Choroid plexus epithelial cell (primary cell): ENCODE measurements at places on chromosomes 2 and 18.

- DNase-seq: no peak
Measured at GRCh38 chr2:166184789-166185188, 57.0 kb upstream of the SCN1A start.

- no peak for DNase-seq
Measured at GRCh38 chr2:157759855-157760254, 116.3 kb downstream of the ACVR1 start.

- DNase-seq: peak; percentile 5
Measured at GRCh38 chr18:77249569-77250500, at the start of gene GALR1. Gene GALR1 (plus strand): TSS chr18:77249848. CDS start chr18:77250549, 701 bp downstream.

DNA sequence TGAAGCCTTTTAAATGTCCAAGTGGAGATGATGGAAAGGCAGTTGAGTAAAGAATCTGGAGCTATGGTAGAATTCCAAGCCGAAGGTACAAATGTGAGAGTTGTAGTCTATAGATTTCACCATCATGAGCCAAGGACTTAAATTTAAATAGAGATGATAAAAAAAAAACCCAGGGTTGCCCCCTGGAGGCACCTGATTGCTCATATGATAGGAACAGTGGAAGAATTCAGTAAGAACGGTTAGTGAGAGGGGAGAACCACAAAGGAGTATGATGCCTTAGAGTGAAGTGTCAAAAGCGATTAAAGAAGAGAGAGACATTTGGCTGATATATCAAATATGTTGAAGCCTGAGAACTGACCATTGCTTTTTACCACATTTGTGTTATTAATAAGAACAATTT lies 11.9 kb downstream of the NYAP2 start:
- no peak for DNase-seq

GRCh38 chr2:165634855-165635254 lies 159.2 kb downstream of the GALNT3 start:
- DNase-seq: peak; percentile 93

DNA sequence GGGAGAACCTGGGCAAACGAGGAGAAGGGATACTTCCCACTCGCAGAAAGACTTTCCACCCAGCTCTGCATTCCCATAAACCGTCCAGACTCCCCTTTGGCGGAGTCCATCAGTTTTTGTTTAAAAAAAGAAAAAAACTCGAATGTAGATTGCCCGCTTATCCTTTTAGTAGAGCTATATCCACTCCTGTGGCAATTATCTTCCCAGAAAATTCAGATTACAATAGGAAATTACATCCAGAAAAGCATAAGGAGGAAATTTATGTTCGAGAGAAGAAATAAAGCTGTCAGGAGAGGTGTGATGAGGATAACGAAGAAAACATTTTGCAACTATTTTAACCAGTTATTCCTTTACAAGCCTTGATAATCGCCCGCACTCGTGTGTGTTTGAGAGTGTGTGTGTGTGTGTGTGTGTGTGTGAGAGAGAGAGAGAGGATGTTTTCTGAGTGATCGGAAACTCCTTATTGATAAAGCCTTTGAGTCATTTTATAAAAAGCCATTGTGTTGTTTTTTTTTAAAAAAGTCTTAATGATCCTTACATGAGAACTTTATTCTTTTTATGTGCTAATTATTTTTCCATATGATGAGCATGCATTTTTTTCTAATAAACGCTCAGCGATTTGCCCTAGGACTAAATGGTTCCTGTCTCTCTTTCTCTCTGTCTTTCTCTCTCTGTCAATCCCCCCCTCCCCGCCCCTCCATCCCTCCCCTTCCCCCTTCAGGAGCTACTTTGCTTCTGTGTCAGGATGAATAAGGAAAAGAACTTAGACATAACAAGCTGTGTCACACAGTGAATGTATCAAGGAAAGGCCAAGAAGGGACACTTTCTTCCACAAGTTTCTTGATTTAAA lies 1.1 kb upstream of the PPP3R1 start:
- no peak for DNase-seq

DNA sequence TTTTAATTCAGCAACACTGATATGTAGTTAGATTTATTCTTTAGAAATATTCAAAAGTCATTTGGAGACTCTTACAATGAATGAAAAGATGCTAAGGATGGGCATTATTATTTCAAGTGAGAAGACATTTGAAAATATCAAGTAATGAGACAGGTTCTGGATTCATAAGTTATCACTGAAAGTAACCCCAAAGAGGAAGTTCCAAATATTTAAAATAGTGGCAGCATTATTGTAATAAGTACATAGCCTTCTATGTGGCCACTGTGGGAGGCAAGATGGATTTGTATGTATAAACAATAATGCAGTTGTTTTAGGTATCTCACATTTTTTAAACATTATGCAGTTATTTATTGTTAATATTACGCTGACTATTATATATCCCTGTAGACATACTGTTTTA lies 29.7 kb downstream of the ZC3H6 start:
- DNase-seq: no peak

DNA sequence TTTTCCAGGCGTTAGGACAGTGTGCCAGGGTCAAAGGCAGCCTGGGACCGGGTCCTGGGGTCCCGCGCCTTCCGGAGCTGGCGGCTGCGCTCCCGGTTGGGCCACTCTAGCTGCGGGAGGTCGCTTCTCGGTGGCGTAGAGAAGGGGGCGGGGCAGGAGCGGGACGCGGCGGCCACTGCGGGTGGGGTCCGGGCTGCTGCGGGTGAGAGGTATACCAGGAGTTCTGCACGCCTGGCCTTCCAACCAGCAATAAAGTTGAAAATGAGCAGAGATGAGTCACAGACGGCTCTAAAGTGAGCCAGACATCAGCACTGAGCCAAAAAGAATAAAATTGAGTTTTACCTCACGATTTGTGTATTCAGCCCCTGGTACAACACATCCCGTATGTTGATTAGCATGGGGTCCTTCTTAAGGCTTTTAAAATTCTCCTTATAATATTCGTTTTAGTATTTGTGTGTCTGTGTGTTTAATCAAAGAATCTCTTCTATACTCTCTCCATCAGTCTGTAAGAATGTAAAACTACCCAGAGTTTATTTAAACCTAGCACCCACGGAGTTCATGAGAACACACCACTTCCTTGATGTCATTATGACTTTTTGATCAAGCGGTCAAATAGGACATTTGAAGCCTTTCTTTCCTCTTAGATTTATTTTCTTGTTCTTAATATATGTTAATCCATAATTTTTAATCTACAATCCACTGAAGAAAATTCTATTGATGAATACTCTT lies at the start of gene C1GALT1C1L:
Gene C1GALT1C1L (minus strand): TSS at position 108 of the 729 bp plus-strand sequence. CDS start 107 bp downstream, at position 1.
- peak; percentile 59 for DNase-seq

- DNase-seq: no peak
Measured at GRCh38 chr18:62209046-62209445, 22.0 kb downstream of the RELCH start.

DNA sequence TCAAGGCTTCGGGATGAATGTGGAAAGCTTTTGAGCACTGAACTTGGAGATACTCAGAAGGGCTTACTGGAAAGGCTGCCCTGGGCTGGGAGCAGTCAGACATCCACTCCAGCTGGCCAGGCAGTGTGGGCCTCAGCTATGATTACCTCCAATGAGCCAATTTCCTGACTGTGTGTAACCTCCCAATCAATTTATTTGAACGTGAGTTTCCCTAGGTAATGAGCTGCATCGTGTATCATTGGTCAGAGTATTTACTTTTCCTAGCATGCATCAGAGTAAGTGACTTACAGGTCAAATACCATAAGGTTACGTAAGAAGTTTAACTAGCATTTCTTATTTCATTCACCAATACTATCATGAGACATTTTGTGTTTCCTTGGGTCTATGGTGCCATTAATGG lies 11.0 kb upstream of the CTAGE1 start:
- DNase-seq: peak; percentile 43

DNA sequence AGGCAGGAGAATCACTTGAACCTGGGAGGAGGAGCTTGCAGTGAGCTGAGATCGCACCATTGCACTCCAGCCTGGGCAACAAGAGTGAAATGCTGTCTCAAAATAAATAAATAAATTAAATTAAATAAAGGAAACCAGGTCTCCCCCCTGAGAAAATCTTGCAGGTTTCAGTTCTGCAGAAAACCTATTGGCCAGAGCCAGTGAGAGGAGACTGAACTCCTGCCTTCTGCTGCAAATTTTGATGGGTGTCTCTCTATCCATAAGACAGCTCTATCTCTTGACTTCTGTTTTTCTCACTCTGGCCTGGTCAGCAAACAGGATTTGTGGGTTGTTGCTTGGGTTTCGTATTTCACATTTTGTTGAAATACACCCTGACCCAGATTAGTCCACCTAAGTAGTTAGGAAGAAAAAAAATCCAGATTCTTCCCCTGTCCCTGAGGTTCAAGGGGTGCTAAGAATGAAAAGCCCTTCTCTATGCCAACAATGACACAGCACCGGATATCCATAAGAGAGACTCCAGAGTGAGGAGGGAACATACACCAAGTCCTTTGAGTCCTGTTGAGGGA lies 86.7 kb upstream of the MAP4K4 start:
- DNase-seq: peak; percentile 26

GRCh38 chr2:170925923-170926322 lies 3.1 kb upstream of the GORASP2 start:
- DNase-seq: no peak

DNA sequence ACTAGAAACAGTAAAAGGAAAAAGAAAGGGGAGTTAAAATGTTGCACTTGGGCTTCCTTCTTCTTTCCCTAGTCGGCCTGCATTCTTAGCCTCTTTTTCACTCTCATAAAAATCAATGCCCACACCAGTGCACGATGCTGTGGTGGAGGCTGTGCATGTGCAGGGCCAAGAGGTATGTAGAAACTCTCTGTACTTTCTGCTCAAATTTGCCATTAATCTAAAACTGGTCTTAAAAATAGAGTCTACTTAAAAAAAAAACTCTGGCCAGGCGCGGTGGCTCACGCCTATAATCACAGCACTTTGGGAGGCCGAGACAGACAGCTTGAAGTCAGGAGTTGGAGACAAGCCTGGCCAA lies 11.1 kb downstream of the TRAPPC8 start:
- DNase-seq: peak; percentile 27

- DNase-seq: no peak
Measured at GRCh38 chr18:48745293-48745692, 205.5 kb downstream of the SMAD7 start.

DNA sequence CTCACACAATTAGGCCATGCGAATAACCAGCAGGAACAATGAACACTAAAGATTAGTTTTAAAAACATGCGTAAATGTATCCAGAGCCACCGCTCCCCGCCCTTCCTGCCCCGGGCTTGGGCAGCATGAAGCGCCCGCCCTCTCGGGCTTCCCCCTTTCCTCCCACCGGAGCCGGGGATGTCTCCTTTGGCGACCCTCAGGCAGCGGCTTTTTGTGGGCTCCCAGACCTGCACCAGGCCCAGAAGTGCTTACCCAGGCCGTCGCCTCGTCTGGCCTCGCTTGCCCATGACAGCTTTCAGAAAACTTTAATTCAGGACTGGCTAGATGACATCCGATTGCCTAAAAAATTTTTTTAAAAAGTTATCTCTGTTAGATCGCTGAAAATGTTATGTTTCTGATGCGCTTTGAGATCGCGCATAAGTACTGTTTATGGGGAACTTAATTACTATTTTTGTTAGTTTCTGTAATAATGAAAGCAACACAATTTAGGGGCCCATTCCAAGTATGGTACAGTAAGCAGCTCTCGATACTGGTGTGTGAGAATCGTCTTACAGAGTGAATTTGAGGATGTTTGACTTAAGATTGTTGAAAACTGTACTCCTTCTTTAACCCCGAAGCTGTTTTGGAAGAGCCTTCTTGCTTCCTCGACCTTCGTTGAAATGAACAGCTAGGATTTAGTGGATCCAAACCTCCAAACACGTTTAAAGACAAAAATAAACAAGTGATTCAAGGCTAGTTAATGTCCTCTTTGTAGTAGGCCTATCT lies 1.1 kb downstream of the MAP3K20 start:
- DNase-seq: peak; percentile 63

GRCh38 chr2:173631127-173631460 lies 276.4 kb downstream of the CDCA7 start:
- peak; percentile 43 for DNase-seq

DNA sequence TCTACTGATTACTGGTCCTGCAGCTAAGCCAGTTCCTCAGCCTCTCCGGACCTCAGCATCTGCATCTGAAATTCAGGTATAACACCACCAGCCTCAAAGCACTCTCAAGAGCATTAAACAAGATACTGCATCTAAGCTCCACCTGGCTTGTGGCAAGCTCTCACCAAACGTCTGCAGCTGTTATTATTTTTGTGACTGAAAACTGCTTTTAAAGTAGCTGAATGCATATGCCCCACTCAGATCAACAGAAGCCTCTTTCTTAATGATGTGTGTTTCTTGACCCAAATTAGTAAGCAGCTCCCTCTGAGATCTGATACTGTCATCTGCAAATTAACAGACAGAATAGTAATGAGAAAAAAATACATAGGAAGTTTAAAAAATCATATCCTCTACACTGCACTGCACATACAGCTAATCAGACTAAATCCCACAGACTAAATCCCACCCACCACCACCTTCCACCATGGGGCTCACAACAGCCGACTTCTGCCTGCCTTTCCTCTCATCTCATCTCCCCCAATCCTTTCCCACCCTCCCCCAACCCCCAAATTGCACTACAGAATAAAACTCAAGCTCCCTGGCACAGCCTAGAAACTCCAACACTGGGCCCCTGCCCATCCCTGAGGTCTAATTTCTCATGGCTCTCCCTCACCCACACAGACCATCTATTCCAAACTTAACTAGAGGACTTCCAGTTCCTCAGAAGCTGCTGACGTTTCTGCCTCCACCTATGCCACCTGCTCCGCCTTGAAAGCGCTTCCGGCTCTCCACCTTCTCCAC lies 52.9 kb downstream of the TMEM163 start:
- DNase-seq: no peak

DNA sequence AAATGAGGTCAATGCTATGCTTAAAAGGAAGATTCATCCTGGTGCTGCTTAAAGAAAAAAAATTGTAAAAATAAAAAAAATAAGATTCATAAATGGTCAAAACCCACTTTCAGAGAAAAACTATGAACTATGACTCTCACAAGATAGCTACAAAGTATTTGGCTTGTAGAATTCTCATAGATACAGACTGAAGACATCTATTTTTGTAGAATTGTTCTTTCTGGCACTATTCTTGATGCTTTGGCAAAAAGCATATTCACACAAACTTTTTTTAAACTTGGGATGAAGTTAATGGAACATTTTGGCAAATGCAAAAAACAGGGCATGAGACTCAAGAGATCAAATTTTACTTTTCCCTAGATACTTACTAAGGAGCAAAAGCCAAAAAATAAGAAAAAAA lies 12.5 kb upstream of the ANKRD29 start:
- no peak for DNase-seq

- DNase-seq: peak; percentile 69
Measured at GRCh38 chr18:41266616-41267015, 688.4 kb upstream of the PIK3C3 start.

- no peak for DNase-seq
Measured at GRCh38 chr2:231256494-231256893, 58.1 kb downstream of the ARMC9 start.

- peak; percentile 75 for DNase-seq
Measured at GRCh38 chr2:216031960-216032689, 18.8 kb upstream of the MREG start.
